ENCODE measurements at places on chromosomes 12 and 14.

- peak; percentile 86 for DNase-seq
Measured at GRCh38 chr12:92759634-92760268, 57.0 kb downstream of the PLEKHG7 start.

- no peak for DNase-seq
Measured at GRCh38 chr14:72743626-72744025, 150.3 kb downstream of the DPF3 start.

- no peak for DNase-seq
Measured at GRCh38 chr12:65836419-65837197, 12.3 kb downstream of the HMGA2 start.

- no peak for DNase-seq
Measured at GRCh38 chr14:87160989-87161388, 832.0 kb downstream of the GALC start.

DNA sequence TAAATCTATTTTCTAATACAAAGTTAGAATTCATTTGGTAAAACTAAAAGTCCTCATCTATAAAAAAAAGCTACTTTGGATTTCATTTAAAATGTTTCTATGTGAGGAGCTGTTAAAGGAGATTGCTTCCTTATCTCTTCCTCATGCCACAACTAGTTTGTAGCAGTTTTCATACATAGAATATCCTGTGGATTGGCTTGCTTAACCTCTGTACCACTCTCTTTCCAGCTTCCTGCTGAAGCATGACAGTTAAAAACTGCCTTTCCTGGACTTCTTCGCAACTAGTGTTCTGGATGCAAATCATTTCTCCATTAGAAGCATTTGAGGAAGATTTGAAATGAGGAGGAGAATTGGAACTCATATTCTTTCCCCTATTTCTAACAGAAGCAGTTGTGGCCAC lies 49.6 kb downstream of the ST8SIA1 start:
- DNase-seq = no peak

DNA sequence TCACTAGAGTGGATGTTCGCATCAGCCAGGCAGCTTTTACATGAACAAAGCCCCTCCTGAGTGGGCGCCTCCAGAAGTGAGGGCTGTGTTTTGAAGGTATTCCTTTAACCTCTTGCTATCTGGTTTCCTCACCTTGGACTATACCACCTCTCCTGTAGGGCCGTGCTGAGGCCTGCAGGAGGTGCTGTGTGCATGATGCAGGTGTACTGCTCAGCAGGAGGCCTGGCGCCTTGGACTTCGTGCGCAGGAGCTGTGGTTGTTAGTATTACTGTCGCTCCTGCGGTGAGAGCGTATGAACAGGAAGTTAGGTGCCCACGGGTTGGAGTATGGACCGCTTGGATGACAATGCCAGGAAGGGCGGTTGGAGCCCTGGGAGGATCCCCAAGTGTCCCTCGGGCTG lies 130.7 kb downstream of the TSPAN9 start:
- no peak for DNase-seq

GRCh38 chr12:63948211-63948610 lies 103.7 kb downstream of the SRGAP1 start:
- no peak for DNase-seq

GRCh38 chr12:118175823-118176447 lies 40.0 kb downstream of the PEBP1 start:
- no peak for DNase-seq

- peak; percentile 57 for DNase-seq
Measured at GRCh38 chr14:70073924-70074566, 114.7 kb downstream of the SLC8A3 start.

DNA sequence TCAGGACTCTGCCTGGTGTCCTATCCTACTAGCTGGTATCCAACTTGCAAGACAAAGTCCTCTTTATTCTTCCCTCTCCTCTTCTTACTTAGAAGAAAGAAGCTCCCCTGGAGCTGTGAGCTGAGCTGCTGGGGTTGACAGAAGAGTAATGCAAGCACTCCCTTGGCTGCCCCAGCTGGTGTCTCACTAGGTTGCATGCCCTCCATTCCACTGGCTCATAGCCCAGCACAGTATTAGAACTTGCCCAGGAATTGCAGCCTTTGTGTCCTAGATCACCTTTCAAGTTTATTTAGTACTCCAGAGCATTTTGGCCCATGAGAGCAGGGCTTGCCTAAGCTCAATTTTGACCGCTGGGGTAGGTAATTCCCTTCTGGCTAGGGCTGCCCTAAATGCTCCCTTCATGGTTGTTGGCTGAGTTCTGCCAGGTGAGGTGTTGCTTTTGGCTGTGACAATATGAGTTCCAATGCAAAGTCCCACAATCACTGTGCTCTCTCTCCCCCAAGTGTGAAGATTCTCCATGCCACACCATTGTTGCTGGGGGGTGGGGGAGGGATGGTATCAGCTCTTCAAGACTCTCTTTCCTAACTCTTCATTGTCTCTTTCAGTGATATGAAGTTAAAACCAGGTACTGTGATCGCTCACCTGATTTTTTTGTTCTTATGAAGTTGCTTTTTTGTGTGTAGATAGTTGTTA lies 317.4 kb upstream of the DDHD1 start:
- DNase-seq = no peak

DNA sequence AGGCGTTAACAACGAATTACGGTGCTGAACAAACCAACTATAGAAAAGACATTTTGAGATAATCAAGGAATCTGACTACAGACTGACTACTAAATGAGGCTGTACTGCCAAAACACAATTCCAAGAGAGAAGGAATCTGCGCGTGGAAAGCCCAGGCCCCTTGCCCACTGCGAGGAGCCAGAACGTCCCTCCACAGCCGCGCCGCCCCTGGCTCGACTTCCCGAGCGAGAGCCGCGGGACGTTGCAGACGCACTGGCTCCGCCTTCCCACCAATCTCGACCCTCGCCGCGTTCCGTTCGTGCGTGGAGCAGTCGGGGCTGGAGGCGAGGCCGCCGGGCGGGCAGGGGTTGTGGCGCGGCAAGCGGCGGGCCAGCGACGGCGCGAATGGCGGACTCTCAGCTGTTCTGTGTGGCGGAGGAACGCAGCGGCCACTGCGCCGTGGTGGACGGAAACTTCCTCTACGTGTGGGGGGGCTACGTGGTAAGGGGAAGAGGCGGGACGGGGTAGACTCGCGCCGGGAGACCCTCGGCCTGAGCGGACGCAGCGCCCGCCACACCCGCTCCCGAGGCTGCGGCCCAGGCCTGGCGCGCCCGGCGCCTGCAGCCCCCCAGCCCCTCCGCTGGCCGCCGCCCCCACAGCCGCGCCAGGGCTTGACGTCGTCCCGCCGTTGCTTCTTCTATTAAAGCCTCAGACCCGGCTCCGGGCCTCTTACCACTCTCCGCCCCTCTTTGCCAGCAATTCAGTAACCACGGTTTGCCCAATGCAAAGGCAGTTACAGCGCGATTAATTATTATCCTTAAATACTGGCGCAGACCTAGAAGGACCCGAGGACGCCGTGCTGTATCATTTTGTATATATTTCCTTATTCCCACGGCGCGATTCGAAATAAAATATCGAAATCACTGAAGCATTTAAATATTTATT lies at the start of gene KLHDC1:
KLHDC1 (plus strand) TSS at position 310 of the 924 bp plus-strand sequence; CDS start at position 385, 75 bp downstream.
- peak; percentile 90 for DNase-seq

DNA sequence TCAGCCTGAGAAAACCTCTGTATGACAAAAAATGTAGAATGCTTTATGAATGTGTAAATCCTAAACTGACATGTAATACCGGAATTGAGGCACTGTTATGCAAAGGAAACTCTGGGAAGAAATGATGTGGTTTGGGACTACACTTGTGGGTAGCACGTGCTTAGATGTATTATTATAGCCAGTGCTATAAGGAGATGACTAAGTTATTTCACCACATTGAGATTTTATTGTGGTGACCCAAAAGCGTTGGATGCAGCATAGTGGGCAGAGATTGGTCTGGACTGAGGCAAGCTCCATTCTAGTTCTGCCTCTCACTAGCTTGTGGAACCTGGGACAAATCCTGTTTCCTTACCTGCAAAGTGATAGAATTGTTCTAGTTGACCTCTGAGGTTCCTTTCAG lies 172.2 kb downstream of the SNAPC1 start:
- DNase-seq = no peak

DNA sequence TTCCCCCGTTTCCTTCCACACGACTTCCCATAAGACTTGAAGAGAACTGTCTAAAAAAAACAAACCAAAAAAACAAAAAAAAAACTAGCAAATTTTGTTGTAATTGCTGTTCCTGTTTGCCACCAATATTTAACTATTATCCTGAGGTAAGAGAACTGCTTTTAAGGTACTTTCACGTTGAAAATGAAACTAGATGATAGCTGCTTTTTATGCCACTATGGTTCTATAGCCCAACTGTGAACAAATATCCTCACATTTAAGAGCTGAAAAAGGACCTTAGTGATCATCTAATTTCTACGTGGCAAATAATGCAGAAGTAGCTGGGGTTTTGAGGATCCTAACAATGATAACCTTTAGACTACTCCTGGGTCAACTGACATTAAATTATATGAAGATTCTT lies 98.6 kb downstream of the TAOK3 start:
- no peak for DNase-seq

- DNase-seq = no peak
Measured at GRCh38 chr14:23366426-23366921, 1.5 kb upstream of the EFS start.

- no peak for DNase-seq
Measured at GRCh38 chr14:67630186-67630585, 10.5 kb downstream of the ARG2 start.

DNA sequence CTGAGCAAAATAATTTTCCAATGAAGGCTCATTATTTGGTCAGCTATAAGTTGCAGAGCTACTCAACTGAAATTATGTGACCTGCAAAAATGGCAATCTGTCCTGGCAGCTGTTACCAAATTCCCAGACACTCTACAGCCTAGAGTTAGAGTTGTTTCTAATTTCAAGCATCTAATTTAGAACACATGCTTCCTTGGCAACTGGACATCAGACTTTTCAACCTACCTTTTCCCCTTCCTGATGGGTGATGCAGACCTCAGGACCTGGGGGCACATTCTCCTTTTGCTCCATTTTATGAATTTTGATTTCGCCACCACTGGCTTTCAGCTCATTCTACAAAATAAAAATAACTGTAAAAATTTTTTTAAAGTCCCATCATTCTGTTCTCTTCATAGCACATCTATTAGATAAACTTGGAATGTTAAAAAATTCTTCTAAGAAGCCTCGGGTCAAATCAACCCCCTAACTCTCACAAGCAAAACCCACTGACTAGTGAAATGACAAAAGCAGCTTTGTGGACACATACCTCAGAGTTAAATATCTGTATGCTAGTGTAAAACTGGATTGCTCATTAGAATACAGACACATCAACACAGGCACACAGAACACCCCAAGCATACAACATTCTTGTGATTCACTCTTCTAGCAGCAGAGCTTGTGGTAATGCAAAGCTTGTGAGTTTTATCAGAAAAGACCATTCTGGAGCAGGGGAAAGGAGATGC lies 33.5 kb upstream of the CERS5 start:
- no peak for DNase-seq

- DNase-seq = peak; percentile 66
Measured at GRCh38 chr14:90624227-90624626, 192.0 kb downstream of the TTC7B start.

- DNase-seq = no peak
Measured at GRCh38 chr14:38199739-38200138, 8.0 kb upstream of the SSTR1 start.

DNA sequence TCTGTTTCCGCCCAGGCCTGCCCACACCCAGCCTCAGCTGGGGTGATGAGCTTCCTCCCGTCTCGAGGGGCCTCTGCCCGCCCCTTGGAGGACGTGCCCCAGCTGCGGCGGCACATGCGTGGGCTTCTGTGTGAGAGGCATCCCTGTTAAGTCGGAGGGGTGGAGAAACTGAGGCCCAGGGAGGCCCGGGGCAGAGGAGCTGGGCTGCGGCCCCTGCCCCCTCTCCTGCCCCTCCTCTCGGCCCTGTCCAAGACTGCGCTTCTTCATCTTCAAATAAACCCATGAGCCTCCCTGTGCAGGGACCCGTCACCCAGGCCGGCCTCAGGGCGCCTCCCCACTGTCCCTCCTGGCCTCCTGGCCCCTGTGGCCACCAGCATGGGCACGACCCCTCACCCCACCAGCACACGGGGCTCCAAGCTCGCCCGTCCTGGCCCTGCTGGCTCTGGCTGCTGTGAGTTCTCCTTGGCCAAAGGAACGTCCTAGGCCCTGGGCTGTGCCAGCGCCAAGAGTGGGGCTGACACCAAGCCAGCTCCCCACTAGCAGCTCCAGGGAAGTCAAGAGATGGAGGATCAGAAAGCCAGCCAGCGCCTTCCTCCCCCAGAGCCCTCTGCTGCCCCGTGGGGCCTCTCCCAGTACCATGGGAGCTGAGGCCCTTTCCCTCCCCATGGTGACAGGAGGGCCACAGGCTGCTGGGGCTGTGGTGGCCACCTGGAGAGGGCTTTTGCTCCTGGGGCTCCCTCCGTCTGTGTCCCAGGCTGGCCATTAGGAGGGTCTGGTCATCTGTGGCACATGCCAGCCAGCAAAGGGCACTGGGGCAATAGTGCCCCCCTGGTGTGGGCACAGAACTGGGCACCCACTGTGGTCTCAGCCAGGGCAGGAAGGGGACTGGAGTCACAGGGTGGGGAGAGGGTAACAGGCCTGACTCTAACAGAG lies 180.4 kb downstream of the KIF26A start:
- no peak for DNase-seq

- no peak for DNase-seq
Measured at GRCh38 chr12:25364529-25365339, 114.0 kb upstream of the KRAS start.

- no peak for DNase-seq
Measured at GRCh38 chr14:55562135-55562534, 17.9 kb upstream of the KTN1 start.

GRCh38 chr12:27500546-27500945 lies 23.5 kb upstream of the PPFIBP1 start:
- DNase-seq = no peak

- DNase-seq = no peak
Measured at GRCh38 chr12:16587514-16587913, 18.4 kb downstream of the LMO3 start.

DNA sequence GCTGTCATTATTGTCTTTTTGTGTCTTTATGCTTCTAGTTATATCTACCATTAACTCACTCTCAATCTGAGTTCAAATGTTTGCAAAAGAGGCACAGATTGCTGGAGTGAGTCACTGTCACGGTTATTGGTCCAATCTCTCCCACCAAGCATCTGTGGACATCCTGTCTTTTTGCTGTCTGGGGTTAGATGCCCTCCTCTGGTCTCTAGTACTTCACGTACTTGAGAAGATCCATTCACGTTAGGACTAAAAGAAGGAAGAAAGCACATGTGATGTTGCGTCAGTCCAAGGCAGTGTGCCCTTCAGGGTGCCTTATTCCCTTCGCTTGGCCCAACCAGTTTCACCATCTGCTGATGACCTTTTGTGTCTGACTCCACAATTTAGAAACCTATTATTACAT lies 72.3 kb upstream of the STXBP6 start:
- no peak for DNase-seq

DNA sequence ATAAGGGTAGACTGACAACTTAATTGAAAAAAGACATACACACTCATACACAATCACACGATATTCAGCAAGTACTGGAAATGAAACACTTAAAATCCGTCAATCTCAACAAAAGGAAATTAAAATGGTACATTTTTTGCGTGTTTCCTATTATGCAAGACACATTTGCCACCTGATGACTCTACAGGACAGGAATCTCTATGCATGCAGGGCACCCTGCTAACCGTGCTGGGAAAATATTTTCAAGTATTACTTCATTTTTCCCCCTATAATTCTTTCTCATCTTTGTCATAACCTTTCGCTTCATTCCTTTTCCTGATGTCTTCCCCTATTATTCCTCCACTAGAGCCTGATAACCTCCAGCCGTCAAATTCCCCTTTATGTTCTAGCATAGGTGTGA lies 150.2 kb downstream of the TMEM132D start:
- no peak for DNase-seq
